ENCODE measurements at places on chromosomes 7 and 10.

GRCh38 chr10:35598379-35598778 lies 6.8 kb upstream of the GJD4 start:
- DNase-seq, result no peak

- no peak for DNase-seq
Observed at GRCh38 chr10:98337484-98337883, 69.5 kb upstream of the LOXL4 start.

DNA sequence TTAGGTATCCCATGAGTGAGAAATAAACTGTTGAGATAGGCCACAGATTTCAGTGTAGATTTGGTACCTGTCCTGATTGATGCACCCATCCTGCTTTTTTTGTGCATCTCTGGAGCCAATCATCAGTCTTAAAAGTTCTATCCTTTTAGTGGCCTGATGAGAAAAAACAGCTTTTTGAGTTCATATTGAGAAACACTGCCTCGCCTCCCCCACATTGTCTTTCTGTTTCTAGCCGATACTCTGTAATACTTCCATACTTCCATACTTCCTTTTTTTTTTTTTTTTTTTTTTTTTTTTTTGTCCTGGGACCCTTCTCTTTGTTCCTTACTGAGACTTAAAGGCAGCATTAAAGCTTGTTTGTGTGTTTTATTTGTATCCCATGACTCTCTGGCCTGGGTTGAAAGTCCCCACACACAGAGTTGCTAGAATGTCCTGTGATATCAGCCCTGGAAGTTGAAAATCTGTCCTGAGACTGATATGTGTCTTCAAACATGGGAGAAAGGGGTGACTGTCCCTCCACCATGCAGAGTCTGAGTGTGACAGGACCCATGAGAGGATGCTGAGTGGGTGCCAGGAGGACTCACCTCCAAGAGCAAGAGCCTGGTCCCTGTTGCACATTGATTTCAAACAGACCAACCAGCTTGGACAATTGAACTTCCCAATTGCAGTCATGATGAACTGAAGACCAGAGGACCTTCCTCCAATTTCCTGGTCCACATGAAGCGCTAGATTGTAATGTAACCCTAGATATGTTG lies 5.7 kb downstream of the ZNF22 start:
- no peak for DNase-seq

DNA sequence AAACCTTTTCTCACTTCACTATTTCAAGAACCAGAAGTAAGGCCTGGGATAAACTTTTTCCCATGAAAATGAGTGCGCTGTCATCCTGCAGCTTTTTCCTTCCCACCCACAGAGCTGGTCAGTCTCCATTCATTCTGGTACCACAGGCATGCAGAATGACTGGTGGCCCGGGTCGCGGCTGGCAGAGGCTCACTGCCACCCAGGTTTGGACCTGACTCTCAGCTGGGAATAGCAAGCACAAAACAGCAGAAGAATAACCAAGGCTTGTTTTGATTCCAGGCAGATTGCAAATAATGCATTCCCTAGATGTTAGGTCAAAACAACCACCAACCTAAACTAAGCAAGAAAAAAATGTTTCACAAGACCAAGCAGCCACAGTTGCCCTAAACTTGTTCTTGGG lies 190.5 kb upstream of the NRP1 start:
- no peak for DNase-seq

DNA sequence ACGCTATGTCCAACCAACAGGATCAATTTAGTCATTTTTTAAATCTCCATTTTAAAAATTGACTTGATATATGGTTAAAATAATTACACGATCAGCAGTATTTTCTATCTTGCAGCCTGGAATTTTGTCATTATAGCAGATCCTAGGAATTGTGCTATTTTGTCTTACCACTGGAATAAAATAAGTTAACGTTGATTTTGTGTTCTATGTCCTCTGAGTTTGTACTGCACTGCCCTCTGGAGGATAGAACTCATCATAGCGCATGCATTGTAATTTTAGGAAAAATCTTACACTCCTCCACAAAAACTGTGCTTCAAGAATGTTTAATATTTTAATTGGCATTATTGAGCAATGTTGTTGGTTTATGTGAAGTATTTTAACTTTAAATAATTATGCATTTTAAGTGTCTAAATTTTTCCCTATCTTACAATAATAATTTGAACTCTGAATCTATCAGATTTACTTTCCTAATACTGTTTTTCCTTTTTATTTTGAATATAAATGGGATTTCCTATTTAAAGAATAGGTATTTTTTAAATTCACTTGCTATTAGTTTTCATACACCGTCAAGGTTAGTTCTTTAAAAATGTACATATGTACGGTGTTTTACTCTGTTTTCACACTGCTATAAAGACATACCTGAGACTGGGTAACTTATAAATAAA lies 220.1 kb downstream of the PPP1R3A start:
- no peak for DNase-seq

GRCh38 chr7:8274589-8274988 lies 12.6 kb upstream of the ICA1 start:
- DNase-seq, result no peak

GRCh38 chr10:50422259-50422658 lies 170.9 kb upstream of the ASAH2 start:
- DNase-seq, result no peak

GRCh38 chr10:97454330-97455036 lies 8.5 kb downstream of the ZDHHC16 start:
- no peak for DNase-seq

- DNase-seq, result no peak
Observed at GRCh38 chr7:26688936-26689506, 175.4 kb downstream of the SKAP2 start.

DNA sequence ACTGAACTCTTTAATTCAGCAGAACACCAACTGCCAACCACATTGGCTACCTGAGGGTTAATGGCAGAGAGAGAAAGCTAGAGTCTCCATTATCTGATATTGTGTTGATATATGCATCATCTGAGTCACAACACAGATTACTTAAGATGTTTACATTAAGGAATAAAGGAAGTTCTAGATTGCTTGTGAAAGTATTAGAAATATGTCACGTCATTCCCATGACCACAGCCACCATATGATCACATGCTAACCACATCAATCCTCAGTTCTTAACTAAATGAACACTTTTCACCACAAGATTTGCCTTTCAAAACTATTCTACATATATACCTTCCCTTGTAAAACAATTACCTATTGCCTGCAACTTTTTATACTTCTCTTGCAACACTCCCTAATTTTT lies 337.9 kb downstream of the FGFR2 start:
- no peak for DNase-seq

GRCh38 chr10:81040940-81041339 lies 503.2 kb downstream of the SH2D4B start:
- no peak for DNase-seq

DNA sequence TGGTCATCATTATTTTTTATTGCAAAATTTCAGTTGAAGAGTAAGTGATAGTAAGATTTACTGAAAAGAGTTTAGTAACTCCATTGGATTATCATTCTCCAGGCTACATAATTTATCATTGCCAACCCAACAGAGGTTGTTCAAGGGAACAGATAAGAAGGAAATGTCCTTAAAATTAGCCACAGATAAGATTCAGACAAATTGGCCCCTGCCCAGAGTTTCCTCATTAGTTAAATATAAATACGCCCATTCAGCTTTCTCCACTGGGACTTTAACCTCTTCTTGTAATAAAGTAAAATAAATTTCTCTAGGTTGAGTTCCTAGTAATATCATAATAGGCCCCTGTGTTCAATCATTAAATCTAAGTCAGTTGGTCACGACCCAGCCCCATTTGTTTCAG lies 27.7 kb upstream of the PHYHIPL start:
- no peak for DNase-seq

- no peak for DNase-seq
Observed at GRCh38 chr7:154896076-154896475, 106.8 kb downstream of the PAXIP1 start.

GRCh38 chr7:18902892-18903291 lies 214.5 kb downstream of the TWIST1 start:
- no peak for DNase-seq

DNA sequence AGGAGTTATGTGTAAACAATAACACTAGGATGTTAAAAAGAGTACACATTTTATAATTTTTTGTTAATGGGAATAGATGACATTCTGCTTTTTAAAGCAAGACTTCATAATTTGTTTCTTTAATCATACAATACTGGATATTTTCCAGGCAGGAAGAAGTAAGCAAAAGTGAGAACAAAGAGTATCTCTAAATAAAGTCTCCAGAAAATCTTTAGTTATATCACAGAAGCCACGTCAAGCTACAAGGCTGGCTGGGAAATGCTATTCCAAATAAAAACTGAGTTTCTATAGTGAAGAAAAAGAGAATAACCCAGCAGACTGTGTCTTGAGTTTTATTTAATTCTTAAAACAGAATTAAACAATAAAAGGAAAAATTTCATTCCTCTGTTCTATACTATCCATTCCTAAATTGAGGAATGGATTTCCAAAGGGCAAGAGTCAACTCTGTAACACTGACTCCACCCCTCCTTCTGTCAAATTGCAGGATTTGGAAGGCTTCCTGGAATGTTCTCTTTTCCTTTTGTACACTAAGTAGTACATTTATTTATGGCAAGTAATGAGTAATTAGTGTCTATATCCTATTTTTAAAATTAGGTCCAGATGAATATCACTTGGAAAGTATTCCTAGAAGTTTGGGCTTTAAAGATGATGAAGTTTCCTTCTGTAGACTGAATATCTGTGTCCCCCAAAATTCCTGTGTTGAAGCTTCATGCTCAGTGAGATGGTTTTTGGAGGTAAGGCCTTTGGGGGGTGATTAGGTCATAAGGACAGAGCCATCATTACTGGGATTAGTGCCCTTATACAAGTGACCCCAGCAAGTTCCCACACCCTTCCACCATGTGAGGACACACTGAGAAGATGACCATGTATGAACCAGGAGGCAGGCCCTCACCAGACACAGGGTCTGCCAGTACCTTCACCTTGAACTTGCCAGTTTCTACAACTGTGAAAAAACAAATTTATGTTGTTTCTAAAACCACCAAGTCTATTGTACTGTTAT lies 290.9 kb downstream of the CRPPA start:
- DNase-seq, result no peak

DNA sequence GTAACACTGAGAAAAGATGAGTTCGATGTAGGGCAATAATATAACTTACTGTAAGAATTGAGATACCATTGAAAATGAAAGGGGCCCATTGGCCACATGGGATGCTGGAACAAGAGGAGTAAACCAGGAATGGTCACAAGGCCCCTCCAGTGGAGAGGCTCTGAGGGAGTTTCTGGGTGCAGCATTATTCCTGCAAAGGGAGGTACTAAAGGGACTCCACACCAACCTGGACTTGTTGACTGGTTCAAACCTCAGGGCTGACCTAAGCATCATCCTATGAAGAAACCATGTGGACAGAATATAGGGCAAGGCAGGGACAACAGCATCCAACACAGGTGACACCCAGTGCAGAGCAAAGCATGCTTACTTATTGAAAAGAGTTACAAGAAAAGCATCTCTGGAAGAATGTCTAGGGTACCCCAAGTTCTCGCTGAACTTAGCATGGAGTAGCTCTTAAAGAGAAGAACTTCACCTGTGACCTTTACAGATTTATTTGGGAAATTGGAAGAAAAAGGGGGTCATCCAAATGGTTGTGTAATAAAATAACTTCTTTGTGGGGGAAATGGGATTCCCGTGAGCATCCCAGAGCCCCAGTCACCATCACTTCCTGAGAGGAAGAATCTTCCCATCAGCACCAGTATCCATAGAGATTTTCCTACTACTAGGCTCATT lies 34.7 kb downstream of the PRSS2 start:
- DNase-seq, result no peak

DNA sequence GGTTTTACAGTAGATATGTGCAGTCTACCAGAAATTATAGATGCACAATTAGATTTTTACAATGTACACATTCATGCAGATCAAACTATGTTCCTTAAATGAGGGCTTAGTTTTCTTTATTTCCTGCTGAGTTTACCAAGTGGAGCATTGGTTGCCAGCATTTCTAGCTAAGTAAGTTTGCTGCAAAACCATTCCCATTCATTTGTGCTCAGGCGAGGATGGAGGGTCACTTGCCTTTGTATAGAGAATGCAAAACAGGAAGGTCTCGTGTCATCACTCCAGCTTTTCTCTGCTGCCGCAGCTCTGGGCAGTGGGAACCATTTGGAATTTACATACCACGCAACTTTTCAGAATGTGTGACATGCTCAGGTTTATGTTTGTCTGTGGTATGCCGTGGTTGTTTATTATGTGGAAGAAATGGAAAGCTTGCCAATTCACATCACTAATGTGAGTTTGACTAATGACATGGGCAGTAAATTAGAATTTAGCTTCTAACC lies 198.6 kb downstream of the TRIL start:
- DNase-seq, result no peak

DNA sequence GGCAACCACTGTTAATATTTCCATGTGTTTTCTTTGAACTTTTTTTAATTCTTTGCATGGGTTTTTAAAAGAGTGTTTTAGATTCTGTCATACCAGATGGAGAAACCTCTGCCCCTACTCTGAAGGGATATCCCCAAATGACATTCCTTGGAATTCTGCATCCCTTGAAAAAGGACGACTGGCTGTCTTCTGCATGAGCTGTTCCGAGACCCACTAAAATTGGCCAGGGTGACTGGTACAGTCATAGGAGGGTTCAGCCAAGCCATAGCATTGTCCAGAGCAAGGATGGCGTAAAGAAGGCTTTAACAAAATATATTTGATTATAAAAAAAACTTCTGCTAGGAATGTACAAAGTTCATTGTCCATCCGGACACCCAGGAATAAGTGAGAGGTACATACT lies 952.9 kb downstream of the NRG3 start:
- no peak for DNase-seq

DNA sequence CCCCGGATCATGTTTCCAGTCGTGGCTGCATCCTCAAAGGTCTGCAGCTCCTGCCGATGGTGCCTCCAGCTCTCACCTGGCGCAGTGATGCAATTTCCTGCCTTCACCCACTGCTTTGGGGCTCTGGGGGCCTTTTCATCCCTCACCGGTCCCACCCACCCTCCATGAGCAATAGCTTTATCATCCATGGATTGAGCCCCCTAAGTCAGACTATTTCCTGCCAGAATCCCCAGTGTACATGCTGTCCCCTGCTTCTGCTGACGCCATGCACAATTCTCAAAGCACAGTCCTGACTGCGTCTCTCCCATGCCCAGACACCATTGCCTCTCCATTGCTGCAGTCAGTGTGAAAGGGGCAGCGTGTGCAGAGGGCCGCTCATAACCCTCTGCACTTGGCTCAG lies 49.7 kb downstream of the FAM241B start:
- no peak for DNase-seq
